NCI-H1694 (cell line): ENCODE measurements at places on chromosomes 3 and 15.

DNA sequence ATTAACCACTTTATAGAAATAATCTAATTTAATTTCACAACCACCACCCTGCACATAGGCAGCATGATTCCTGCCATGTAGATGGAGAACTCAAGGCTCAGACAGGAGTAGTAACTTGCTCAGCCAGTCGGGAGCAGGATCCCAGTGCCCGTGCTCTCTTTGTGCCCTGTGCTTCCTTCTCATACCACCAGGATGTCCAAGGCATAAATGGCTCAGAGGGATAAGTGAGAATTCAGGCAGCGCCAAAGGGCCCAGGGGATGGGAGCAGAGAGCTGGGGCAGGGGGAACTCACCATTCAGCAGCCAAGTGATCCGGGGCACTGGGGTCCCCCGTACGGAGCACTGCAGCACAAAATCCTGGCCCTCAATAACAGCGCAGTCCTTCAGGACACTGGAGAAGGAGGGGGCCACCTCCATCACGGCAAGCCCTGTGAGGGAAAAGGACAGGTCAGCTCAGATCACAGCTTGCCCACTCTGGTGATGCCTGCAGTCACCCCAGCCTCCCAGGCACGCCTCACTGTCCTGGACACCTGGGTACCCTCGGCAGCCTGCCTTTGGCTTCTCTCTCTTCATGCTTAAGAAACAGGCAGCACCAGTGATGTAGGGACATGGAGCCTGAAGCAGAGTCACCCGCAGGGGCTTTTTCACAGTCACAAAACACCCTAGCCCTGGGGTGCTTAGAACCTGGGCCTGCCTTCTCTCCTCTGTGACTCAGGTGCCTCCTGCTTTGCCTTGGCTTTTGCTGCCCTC, 141.0 kb upstream of the HACD2 start:
- DNase-seq: no peak

DNA sequence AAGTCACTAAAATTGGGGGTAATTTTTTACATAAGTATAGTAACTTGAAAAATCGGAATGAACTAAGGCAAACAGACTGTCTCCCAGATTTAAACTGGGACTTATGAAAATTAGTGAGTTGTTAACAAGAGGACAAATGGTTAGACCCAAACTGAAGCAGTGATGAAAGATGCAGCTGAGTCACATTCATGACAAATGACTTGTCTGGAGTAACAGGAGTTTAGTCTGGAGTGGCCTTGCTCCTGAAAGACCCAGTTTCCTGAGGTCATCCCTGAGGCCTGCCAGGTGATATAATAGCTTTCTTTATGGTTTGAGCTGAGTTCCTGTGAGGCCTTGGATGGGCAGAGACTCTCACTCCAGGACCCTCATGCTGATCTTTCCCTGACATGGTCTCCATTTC, 9.6 kb upstream of the CTDSPL start:
- DNase-seq: no peak

DNA sequence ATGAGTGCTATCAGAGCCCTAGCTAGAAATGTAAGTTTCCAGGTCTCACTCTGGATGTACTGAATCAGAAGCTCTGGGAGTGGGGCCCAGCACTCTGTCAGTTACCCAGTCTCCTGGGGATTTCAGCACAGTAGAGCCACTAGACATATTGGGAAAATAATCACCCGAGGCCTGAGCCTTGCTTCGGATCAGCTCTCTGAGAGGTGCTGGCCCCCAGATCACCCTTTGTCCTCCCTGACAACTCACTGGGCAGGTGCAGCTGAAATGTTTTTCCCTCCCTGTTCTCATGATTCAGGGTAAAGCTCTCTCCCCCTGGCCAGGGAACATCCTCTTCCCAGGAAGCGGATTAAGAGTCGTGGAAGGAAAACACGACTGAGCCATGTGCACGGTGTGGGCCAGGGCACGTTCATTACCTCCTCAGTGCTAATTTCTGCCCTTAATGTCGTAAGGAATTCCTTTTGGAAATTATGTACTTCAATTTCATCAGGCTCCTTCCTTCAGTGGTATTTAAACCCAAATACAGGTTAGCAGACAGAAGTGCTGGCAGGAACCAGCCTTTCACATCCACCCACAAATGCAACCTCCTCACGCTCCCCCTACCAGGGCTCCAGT, 296.7 kb upstream of the LYSMD4 start:
- no peak for DNase-seq

DNA sequence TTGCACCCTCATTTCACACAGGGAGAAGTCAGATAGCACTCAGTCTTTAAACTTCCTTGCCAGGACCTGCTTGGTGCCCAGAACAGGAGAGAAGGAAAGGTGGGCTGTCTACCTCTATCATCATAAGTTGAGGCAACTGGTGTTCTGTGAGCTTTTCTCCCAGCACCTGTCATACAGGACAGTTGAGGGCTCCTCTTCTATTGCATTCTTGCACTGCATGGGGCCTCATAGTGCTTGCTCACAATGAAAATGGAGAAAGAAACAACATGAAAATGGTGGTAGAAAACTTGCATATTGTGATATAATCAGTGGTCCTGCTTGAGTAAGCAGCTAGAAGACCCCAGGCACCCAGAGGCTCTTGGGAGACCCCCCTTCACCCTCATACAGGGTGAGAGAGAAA, 311.7 kb upstream of the GOLIM4 start:
- DNase-seq: no peak

- no peak for DNase-seq
These were observed 41.6 kb upstream of the STRIT1 start for GRCh38 chr3:155334914-155335723.

GRCh38 chr15:40591389-40591788, 2.7 kb upstream of the KNL1 start:
- DNase-seq: no peak

DNA sequence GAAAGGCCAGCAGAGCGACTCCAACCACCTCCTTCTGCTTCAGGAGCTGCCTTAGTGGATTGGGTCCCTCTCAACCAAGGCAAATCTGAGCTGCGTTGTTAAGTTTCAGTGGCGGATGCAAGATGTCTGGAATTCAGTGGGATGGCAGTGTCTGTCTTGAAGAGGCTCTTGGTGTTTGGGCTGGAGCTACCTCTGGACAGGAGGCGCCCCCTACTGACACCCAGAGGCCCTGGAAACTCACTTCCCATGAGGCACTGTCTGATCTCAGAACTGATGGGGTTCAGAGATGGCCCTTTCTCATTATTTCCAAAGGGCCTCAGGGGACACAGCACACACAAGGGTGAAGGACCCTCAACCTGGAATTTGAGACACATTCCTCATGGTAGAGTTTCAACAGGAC, 6.0 kb upstream of the SLC28A1 start:
- no peak for DNase-seq

DNA sequence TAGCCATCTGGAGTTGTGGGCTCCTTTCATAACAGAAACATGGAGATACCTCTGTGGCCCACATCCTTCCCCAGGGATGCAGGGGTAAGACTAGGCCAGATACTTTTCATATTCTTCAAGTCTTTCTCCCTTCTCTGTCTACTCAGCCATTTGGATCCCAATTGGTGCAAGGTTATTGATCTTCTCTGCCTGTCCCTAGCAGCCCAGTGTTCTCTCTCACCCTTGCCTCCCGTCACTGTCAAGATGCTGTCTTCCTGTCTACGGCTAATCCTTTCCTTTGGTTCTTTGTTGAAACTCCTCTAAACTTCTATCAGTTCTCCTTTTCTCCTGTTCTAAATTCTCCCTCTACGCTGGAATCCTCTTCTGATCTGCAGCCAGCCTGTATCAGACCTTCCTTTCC, 51.3 kb downstream of the SENP2 start:
- DNase-seq: no peak

GRCh38 chr3:106251160-106251892, 382.5 kb upstream of the CBLB start:
- no peak for DNase-seq

DNA sequence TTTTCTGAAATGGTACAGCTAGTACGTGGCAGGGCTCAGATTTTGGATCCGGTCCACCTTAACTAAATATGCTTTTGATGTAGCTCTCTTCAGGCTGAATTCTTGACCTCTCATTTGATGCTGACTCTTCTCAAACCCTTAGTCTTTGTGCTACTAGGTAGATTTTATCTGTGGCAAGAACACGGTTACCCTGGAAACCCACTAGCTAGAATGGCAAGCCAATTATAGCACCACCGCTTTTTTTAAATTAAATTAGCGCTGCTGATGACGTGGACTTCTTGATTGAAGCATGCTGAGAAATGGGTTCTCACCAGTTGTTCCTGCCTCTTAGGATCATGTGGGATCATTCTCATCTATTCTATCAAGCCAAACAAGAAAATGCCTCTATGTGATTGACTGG, 421.5 kb downstream of the LPP start:
- no peak for DNase-seq

- DNase-seq: no peak
These were observed 58.5 kb upstream of the PLXNA1 start for GRCh38 chr3:126924458-126924857.

- DNase-seq: no peak
These were observed 11.6 kb downstream of the CLCN2 start for GRCh38 chr3:184349563-184350470.

GRCh38 chr15:74427607-74428441, 5.9 kb downstream of the SEMA7A start:
- no peak for DNase-seq

DNA sequence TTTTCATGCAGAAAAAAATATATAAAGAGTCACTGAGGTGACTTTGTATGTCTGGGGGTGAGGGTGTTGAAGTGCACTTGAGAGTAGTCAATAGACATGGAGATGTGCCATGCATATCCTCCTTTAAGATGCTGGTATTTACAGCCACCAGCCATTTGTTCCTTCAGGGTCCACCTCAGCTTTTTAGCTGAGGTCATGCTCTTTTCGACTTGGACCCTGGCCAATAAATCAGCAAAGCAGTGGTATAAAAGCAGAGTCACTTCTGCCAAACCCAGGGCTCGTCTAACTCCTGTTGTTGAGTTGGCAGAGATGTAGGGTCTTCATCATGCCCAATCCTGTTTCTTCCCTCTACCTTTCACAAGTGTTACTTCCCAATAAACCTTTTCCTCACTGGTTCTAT, 75.1 kb upstream of the OSTN start:
- DNase-seq: no peak

DNA sequence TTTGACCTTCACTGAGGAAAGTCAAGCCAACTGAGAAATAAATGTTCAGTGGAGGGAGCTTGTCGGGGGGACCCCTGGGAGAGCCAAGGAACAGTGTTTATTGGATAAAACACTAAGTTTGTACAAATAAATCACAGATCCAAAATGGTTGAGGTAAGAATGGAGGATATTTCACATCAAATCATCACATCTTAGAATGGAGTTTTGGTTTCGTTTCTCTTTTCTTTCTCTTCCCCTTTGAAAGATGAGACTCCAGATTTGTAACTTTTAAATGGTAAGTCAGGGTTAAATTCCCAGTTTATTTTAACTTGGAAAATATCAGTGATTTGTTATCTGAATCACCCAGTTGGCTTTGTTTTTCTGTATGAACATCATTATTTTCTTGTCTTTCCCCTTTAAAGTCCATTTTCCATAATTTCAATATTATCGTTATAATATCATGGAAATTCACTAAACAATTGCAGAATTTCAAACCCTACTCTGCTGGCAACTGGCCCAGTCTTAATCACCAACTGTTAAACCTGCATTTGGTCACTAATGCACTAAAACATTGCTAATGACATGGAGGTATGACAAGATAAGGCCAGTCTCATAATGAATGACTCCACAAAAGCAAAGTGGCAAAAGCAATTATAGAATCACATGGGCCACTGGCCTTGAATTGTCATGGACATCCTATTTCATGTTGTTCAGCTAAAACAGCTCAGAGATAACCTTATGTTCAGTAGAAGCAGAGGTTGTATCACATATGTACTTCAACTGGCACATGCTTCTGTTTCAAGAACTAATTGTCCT, 295.1 kb downstream of the SHOX2 start:
- no peak for DNase-seq

- DNase-seq: no peak
These were observed 109.7 kb downstream of the LRRC49 start for GRCh38 chr15:71002316-71002715.

- DNase-seq: no peak
These were observed 26.2 kb downstream of the TRAK1 start for GRCh38 chr3:42117175-42118008.

DNA sequence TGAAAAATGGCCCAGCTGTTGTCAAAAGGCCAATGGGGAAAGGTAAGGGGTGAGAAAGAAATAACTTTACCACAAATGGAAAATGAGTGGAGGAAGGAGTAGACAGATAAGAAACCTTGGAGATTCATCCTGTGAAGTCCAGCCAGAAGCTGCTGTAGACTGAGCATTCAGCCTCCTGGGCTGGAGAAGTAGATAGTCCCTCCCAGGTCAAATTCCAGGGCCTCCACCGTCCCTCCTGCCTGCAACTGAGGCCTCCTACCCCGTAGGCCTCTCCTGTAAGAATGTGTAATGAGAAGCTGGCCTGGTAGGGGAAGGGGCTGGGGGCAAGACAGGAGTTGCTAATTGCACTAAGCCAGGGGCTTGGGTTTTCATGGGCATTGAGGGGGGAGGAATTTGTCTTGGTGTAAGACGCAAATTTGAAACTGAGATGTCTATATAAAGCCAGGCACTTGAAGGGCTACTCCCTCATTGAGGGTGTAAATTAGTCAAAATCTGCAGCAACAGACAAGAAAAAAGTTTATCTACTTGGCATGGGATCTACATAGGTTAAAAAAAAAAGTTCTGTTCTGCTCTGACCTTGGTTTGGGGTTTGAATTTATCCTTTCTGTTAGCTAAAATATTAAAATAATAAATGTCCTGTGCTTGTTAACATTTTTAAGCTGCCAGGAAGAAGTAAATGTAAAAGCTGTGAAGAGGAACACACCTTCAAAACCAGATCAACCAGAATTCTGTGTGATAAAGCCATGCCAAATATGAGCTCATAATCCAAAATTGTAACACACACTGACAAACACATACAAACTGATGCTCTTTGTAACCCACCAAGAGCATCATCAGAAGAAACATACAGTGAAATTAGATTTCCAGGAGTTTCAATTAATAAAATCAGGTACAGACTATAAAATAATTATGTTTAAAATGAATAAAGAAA, 1.7 kb upstream of the RBP2 start:
- no peak for DNase-seq

- no peak for DNase-seq
These were observed 4.6 kb downstream of the TMEM202 start for GRCh38 chr15:72402726-72403125.

GRCh38 chr3:69020424-69020823, 6.9 kb upstream of the EOGT start:
- no peak for DNase-seq

- DNase-seq: no peak
These were observed 407.3 kb downstream of the GBE1 start for GRCh38 chr3:81354119-81354518.

GRCh38 chr15:74010929-74011540, 16.5 kb downstream of the PML start:
- DNase-seq: no peak

GRCh38 chr3:127375151-127375930, 87.5 kb upstream of the PRR20G start:
- DNase-seq: no peak

GRCh38 chr15:41341519-41341918, 8.8 kb downstream of the NUSAP1 start:
- no peak for DNase-seq

GRCh38 chr3:52827866-52828376, 2.6 kb downstream of the ITIH4 start:
- DNase-seq: no peak
